ENCODE measurements at places on chromosomes 7 and 10.

- DNase-seq: no peak
Observed at GRCh38 chr10:122293961-122294380, 22.9 kb downstream of the BTBD16 start.

DNA sequence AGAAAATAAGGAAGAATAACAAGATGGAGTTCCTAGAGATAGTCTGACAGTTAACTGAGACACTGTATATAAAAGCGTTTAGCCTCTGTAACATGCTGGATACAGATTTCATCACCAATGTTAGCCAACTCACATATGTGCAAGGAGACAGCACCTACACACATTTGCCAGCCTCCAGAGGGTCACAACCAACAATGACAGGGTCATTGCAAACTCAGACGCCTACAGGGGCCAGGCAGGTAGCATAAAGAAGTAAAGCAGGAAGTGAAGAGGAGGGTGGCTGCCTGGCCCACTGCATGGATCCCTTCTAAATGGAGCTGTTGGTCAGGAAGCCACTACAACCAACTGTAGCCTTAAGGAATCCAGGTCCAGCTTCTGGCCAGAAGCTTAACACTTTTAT lies 50.4 kb downstream of the NRAP start:
- DNase-seq: no peak

DNA sequence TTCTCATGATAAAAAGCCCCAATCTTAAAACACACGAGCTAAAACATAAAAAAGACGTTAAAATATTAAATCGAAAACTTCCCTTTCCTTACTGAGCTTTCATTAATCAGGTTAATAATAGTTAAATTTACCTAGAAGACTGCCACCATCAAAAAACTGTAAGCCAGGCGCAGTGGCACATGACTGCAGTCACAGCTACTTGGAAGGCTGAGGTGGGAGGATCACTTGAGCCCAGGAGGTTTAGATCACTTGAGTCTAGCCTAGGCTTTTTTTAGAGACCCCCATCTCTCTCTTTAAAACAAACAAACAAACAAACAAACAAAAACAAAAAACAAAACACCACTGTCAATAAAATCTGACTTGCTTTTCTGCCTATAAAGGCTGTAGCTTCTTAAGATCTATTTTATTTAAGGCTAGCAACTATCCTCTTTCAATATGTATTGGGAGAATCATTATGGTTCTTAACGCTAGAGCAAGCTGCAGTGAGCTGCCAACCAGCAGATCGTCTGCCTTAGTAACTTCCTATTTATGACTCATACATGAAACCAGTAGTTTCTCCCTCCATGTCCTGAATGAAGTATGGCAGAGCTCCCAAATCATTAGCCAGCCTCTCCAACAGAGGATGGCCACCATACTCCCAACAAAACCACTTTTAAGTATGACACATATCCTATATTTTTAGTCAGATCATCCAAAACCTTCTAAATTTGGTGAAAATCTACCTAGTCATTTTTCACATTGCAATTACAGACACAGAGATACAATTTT lies 163.7 kb downstream of the SRPK2 start:
- peak; percentile 40 for DNase-seq

GRCh38 chr7:134154581-134155130 lies 27.5 kb downstream of the LRGUK start:
- DNase-seq: no peak

GRCh38 chr7:144786522-144786921 lies 49.3 kb downstream of the TPK1 start:
- no peak for DNase-seq

DNA sequence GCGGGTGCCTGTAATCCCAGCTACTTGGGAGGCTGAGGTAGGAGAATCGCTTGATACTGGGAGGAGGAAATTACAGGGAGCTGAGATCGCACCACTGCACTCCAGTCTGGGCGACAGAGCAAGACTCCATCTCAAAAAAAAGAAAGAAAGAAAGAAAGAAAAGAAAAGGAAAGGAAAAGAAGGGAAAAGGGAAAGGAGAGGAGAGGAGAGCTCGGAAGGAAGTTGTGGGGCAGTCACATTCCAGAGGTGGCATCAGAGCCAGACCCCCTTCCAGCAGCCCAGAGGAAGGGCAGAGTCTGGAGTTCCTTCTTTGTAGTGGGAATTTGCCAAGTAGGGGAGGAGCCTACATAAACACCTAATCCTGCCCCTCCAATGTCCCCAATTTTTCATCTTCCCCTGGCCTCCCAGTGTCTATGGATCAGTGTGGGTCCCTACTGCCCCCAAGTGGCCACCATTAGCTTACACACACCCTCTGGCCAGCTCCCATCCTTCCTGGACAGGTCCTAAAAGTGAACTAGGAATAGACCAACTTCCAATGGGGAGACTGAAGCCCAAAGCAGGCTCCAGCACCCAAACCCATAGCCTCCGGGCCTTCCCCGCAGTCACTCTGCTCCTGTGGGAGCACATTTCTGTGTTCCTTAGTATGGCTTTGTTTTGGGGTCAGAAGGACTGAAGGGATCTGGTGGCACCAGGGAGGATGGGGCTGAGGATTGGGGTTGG lies 39.6 kb upstream of the HSPB1 start:
- peak; percentile 35 for DNase-seq

DNA sequence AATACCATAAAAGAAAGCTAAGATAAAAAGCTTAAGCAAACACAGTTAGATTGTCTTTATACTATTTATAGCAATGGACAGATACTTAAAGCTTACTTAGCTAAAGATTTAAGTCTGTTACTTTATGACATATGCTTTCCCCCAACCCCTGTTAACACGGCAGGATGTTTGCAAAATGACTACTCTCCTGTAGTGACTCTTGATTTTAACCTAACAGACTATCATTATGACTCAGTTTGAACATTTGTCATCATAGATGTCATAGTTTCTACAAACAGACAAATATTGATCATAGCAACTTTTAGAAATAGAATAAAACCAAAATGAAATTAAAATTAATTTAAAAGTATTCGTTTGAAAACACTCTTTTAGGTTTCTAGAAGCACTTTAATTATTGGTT lies 7.8 kb upstream of the COMMD3 start:
- DNase-seq: no peak

GRCh38 chr7:77396894-77397547 lies 19.1 kb downstream of the GSAP start:
- DNase-seq: no peak

Data from GF-D8 (cell line).